ENCODE measurements at places on chromosomes 2 and 18. TPM values are rescaled to one million over a fixed set of nuclear protein-coding genes. Genes with fewer than 3 reads are reported as not detected.

Gene CREG2
- under 0.01 TPM for total RNA-seq

Gene DRC1
- not detected for total RNA-seq

Gene APLF
- 6.9 TPM for total RNA-seq

Gene GDF7
- 2.7 TPM for total RNA-seq

Gene HES6
- 0.77 TPM for total RNA-seq

Measured in dermis lymphatic vessel endothelial cell (primary cell).